ENCODE measurements at places on chromosomes 16 and 17.

DNA sequence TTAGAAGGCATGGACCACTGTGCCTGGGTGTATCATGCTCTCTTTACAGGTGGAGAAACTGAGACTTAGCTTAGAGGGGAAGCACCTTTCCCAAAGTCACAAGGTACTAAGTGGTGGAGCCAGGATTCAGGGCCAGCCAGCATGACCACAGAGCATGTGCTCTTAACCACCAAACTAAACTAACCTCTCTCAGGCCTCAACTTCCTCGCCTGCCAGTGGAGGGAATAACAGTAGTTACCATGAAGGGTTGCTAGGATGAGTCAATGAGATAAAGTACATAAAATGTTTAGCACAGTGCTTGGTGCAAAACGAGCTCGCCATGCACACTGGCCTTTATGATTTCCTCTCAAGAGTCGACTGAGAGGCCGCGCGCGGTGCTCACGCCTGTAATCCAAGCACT, 6.4 kb upstream of the MYO1C start:
- DNase-seq = no peak

DNA sequence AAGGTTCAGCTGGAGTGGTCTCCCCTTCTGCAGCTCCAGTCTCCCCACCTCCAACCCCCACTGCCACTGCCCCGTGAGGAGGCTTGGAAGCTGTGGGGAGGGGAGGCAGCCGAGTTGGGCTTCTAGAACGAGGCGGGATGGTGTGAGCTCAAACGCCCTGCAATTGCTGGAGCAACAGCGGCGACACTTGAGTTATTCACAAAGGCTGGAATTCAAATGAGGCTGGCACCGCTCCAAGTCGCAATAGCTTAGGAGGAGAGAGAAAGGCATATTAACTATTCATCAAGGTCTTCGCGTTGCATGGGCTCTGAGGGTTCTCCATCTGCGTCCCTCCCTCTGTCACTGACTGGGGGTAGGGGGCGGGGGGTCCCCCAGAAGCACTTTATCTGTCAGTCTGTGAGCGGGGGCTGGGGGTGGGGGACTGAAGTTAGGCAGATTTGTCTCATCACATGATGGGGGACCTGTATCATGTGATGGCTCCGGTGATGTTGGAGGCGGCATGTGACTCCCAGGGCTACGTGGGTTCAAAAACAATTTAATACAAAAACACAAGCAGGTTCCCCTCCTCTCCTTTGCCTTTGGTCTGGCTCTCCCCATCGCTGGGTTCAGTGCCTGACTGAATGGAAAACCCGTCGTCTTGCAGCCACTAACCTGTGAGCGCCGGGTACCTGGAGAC, 70.5 kb downstream of the RBBP6 start:
- peak; percentile 74 for DNase-seq

- DNase-seq = peak; percentile 25
Observed at GRCh38 chr17:57422574-57423164, 166.3 kb downstream of the MSI2 start.

GRCh38 chr17:6245301-6246177, 175.4 kb downstream of the WSCD1 start:
- no peak for DNase-seq

DNA sequence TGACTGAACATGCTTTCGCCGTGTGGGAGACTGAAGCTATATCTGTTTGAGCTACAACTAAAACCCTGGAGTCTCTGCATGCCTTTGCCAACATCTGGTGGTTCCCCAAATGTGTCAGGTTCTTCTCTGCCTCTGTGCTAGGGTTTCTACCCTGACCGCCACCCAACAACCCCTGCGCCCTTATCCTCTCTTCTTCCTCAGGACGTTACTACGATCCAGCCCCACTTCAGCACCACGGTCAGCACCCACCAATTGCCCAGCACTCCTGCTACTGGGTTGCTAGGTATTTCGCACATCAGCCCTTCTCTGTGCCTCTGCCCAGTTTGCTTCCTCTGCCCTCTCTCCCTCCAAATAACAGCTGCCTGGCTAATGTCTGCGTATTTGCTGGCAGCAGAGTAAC, 106.3 kb upstream of the HSBP1 start:
- peak; percentile 55 for DNase-seq

GRCh38 chr17:59185997-59186396, 23.8 kb upstream of the SMG8 start:
- DNase-seq = no peak
